HT-29 (cell line): ENCODE measurements at places on chromosomes 6 and 20. TPM values are rescaled to one million over a fixed set of nuclear protein-coding genes. Genes with fewer than 3 reads are reported as not detected.
A peak's percentile ranks its signal among the peaks of the same experiment; 100 is the strongest.

Gene TMC2
- not detected in 2 replicates for total RNA-seq

Gene COL11A2
- 0.31 and 0.47 TPM in 2 replicates for total RNA-seq

Gene LHFPL5
- total RNA-seq = 0.16 and 0.58 TPM in 2 replicates

Gene ZBTB46
- 3.3 and 5.3 TPM in 2 replicates for total RNA-seq

Gene GSTA3
- total RNA-seq = not detected in 2 replicates

Gene DEFB114
- not detected in 2 replicates for total RNA-seq

- DNase-seq = no peak
Measured at GRCh38 chr6:149852881-149853280, 11.3 kb downstream of the LRP11 start.

GRCh38 chr6:52538252-52538900 lies 38.5 kb downstream of the TRAM2 start:
- no peak for DNase-seq

GRCh38 chr6:52839124-52840055 lies 1.2 kb downstream of the GSTA5 start:
- DNase-seq = peak; percentile 92

- DNase-seq = no peak
Measured at GRCh38 chr6:159646733-159647132, 46.3 kb downstream of the SOD2 start.

GRCh38 chr6:133715270-133715669 lies 173.6 kb upstream of the TCF21 start:
- no peak for DNase-seq

GRCh38 chr20:60132162-60132826 lies 174.1 kb downstream of the CDH26 start:
- DNase-seq = no peak

- DNase-seq = no peak
Measured at GRCh38 chr6:116278854-116279231, 887 bp downstream of the TSPYL1 start.

- no peak for DNase-seq
Measured at GRCh38 chr6:13581700-13582229, 7.4 kb downstream of the SIRT5 start.

GRCh38 chr6:6649824-6650349 lies 61.4 kb downstream of the LY86 start:
- DNase-seq = no peak

DNA sequence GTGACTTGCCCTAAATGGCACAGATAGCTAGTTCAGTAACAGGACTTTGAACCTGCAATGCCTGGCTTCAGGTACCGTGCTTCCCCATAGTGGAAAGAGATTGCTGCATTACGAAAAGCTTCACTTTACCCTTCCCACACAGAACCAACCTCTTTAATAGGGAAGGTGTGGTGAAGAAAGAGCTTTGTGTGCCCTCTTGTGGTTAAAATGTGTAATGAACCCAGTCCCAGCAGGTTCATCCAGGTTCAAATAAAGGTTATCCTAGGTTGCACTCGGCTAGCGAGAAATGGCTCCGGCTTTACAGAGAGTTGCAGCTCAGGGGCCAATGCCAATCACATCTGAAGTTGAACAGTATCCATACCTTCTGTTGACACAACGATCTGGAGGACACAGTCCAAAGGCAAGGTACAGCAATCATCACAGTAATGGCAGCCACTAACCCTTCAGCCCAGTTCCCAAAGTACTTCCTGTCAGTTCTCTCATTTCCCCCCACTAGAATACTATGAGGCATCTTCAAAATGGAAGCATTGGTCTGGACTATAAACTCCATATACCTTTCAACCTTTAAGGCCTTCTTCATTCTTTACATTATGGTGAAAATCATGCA lies 3.0 kb downstream of the DEFB115 start:
- peak; percentile 86 for DNase-seq

DNA sequence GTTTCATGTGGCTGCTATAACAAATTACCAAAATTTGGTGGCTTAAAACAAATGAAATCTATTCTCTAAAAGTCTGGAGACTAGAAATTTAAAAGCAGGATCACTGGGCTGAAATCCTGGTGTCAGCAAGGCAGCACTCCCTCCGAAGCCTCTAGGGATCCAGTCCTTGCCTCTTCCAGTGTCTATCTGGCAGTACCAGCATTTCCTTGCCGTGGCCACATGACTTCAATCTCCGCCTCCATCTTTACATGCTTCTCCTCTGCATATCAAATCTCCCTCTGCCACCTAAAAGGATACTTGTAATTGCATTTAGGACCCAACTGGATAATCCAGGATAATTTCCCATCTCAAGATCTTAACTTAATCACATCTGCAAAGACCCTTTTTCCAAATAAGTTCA lies 30.2 kb downstream of the ARHGAP18 start:
- DNase-seq = no peak

DNA sequence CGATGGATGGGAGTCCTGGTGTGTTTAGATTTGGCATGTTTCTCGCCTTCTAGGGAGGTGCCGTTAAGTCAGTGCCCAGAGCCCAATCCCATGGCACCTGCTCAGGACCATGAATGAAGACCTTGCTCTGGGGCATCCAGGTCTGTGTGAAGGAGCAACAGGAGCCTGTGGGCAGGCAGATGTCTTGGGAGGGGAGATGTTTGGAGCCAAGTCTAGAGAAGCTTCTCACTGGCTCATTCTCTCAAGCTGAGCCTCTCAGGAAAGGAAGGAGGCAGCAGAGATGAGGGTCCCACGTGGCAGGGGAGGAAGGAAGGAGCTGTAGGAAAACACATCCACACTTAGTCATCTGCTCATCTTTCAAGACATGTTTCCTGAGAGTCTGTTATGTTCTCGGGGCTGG lies 9.5 kb upstream of the SIRPB1 start:
- no peak for DNase-seq

DNA sequence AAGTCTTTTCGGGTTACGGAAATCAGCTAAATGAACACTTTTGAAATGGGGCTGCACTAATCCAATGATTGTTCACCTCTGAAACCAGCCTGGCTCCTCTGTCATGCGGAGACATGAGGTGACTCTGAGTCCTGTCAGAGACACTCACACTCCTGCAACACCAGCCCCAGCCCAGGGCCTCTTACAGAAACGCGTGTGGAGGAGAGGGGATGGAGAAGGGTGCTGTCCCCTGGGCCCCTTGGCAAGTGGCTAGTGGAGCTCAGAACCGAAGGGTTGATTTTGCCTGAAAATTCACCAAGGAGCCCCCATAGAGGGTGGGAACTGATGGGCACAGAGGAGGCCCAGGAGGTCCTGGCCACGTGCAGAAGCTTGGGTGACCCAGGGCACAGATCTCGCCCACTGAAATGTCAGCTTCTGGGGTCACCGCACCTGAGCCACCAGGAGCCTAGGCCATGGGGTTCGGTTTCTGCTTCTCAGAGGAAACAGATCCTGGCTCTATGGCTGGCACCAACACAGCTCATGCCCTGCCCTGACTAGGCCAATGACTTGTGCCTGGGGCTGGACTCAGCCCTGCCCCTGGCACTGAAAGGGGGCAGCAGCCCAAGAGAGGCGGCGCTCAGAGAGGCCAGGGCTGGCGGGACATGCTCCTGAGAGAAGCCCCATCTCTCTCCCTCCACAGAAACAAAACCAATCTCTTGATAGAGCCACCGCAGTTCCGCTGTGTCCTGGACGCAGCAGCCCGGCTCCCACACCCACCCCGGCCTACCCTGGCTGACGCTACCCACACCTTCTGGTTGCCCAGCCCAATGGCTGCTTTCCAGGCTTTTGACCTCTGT lies 144.7 kb downstream of the ERMARD start:
- no peak for DNase-seq

DNA sequence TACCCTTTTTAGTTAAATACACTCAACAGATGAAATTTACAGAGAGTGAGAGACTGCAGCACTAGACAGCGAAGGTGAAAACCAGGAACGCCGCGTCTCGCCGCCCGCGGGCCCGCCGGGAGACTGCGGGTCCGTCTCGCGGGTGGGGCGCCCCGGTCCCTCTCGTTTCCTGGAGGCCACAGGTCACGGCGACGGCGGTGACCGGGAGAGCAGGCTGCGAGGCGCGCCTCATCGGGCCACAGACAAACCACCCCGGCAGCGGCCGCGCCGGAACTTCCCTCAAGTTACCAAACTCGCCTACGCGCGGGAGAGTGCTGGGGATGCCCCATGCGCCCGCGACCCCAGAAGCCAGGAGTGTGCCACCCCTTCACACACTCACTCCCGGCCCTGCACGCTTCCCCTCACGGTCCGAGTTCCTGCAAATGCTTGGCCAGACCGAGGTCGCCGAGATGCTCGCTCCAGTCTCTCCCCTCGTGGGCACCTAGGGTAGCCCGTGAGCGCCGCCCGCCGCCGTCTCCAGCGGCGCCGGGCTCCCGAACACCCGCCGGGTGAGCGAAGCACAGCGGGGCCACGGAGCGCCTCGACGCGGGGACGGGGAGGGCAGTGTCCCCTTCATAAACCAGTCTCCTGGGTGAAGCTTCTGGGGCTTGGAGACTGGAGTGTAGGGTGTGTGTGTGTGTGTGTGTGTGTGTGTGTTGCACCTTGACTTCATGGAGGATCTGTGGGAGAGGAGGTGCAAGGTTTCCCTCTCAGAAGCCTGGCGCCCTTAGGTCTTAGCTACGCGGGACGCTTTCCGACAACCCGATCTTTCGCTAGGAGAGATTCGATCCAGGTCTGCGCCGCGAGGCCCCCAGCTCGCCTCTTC lies 1.4 kb downstream of the BACH2 start:
- no peak for DNase-seq

DNA sequence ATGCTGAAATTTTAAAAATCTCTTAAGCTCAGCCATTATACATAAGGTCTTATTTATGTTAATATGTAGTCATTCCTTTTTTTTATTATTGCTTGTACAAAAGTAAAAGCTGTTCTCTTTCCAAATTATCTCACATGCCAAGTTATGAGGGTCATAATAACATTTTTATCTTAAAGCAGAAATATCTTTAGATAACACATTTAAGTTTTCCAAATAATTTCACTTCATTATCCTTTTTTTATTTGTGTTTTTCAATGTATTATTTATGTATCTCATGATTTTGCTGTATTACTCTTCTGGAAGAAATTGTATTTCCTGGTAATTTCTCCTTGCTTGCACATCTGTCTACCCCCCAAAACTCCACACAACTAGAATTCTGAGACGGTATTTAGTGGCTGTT lies 461.1 kb upstream of the SOX4 start:
- no peak for DNase-seq

- peak; percentile 53 for DNase-seq
Measured at GRCh38 chr6:148179786-148180185, 162.9 kb upstream of the SASH1 start.

DNA sequence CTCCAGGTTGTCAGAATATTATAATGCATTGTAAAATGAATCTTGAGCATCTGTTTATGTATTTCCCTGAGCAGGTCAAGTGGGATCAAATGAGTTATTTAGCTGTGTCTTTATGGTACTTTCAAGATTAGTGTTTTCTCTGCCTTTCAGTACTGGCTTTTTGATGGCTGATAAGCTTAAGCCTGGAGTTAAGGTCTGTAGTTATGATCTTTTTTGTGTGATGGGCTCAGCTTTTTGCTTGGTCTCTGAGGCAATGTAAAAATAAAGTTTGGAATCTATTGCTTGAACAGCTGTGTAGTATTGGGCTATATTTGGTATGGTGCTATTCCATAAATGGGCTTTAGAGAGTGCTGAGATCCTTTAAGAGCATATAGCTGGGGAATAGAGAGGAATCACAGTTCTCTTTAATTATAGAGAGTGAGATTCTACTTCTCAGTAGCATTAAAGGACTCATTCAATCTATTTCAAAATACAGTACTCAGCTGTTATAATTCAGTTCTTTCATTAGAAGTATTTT lies 40.7 kb downstream of the ZNF451 start:
- no peak for DNase-seq

DNA sequence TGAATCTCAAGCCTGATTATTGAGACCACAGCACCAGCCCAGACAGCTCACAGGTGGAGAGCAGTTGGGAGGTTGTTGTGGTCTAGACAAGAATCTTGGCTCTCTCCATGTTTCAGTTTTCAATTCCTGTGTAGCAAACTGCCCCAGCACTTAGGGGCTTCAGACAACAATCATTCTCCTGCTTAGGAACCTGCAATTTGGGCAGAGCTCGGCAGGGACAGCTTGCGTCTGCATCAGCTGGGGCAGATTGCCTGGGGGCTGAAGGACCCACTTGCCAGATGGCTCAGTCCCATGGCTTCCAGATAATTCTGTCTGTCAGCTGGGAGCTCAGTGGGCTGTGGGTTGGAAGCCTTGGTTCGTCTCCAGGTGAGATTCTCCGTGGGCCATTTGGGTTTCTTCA lies 6.9 kb downstream of the TGM6 start:
- DNase-seq = no peak

GRCh38 chr6:32852844-32853540 lies 512 bp downstream of the TAP1 start:
- DNase-seq = peak; percentile 39

DNA sequence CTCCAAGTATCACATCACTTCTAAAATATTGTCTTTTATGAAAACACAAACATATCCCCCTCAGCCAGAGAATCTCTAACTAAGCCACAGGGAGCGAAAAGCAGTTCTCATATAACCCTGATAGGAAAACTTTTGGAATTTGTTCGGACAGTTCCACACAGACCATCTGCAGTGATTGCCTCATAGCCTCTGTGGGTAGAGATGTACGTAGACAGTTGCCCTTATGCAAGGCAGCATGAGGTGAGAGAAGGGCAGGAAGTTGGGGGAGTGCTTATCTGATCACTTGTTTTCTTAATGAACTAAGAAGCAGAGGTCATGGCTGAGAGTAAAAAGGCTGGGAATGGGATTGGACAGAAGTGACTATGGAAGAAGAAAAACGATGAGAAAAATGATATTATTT lies 39.6 kb downstream of the SLC23A2 start:
- DNase-seq = no peak

DNA sequence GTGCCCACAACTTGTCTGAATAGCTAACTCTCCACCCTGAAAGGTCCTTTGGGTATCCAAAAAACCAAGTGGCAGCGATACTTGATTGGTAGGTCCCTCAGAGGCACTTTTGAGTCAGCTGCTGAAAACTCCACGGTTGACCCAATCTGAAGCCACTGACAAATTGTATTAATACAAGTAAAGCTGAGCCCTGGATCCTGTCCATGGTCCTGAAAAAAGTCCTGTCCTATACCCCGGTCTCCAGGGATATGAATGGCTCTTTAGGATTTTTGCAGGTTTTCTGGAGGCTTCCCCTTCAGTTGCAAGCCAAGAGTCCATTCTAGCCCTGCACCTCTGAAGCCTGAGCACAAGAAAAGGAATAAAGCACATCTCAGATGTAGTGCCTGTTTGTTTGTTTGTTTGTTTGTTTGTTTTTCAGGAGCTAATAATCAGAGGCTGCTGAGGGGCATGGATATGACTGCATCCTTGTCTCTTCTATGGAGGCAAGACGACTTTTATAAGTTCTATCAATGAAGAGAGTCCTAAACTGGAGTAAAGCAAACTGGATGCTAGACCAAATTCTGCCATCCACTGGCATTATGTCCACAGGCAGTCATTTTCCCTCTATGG lies 1.7 kb upstream of the SLC12A5 start:
- peak; percentile 77 for DNase-seq

DNA sequence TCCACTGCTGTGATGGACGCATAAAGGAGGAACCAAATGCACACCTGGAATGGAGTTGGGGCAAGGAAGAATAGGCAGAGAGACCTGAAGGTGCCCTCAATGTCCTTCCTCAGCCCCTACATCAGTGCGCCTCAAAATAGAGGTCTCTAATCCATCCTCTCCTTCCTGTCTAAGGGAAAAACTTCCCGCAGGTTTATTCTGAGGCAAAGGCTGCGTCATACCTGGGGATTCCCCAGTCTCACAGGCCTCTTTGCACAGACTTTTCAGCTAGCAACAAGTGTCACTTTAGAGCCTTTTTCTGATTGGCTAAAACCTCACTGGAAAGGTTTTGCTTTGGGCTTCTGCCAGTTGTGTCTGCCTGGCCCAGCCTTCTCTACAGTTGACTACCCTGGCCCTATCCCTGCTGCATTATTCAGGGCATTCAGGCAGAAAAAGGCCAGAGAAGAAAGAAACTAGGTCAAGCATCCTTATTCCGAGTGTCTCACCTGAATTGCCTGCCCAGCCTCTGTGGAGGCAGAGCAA lies 1.8 kb upstream of the HLA-DQB1 start:
- no peak for DNase-seq
